ENCODE measurements at places on chromosomes 7 and 10.
A peak's percentile ranks its signal among the peaks of the same experiment; 100 is the strongest.

DNA sequence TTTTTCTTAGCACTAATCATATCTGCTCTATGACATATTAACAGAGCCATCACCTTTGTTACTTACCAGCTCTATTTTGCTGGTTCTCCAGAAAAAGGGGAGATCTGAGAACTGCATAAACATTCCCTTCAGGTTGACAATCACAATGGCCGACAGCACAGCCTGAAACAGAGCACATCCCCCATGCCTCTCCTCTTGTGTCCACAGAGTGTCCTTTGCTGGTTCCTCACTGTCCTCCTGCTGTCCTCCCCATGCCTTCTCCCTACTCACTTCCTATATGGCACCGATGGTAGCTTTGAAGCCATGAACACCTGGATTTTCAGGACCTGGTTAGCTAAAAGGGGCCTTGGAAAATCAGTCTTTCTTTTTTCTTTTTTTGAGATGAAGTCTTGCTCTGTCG lies 41.8 kb downstream of the PSMC2 start:
- no peak for DNase-seq

- no peak for DNase-seq
These were observed 27.9 kb upstream of the COL1A2 start for GRCh38 chr7:94366832-94367231.

DNA sequence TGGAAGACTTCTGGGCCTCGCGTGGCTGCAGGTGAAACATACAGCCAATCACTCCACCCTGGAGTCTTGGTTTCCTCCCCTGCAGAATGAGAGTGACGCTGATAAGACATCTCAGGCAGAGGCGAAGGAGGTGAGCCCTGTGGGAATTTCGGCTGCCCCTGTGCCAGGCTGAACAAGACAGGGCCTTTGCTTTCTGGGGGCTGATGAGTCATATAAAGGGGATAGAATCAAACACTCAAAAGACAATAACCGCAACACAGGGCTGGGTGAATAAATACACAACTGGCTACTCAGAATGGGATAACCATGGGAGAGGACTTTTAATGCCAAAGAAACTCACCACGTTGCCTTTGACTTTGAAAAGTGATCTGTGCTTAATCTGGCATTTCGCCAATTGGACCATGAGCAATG lies 143.8 kb downstream of the KCNMA1 start:
- no peak for DNase-seq

DNA sequence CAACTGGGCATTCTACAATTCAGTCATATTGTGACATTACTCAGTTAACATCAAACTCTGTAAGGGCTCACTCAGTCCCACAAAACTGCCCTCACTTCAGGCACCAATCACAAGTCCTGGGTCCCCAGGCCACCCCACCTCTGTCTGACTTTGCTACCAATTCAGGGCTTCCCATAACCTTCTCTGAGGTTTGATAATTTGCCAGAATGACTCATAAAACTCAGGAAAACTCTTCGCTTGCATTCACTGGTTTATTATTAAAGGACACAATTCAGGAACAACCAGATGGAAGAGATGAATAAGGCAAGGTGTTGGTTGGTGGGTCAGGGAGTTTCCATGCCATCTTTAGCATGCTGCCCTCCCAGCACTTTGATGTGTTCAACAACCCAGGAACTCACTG lies 41.3 kb downstream of the AVL9 start:
- no peak for DNase-seq

GRCh38 chr7:32346253-32346652 lies 143.9 kb downstream of the LSM5 start:
- no peak for DNase-seq

- peak; percentile 81 for DNase-seq
These were observed at the start of gene GSDME for GRCh38 chr7:24757353-24758275. Gene GSDME, minus strand, starts transcription at chr7:24757464. Its CDS starts 7,690 bp downstream, at chr7:24749774.

- DNase-seq: peak; percentile 61
These were observed 86.6 kb downstream of the FRMD4A start for GRCh38 chr10:14244147-14244546.

- DNase-seq: no peak
These were observed 90.6 kb downstream of the CACNB2 start for GRCh38 chr10:18230794-18231193.

GRCh38 chr10:124989526-124989925 lies 47.6 kb downstream of the ZRANB1 start:
- no peak for DNase-seq

- DNase-seq: no peak
These were observed 188.4 kb upstream of the CACNA2D1 start for GRCh38 chr7:82631998-82632397.

- no peak for DNase-seq
These were observed 427.9 kb upstream of the CELF2 start for GRCh38 chr10:10589540-10590303.

DNA sequence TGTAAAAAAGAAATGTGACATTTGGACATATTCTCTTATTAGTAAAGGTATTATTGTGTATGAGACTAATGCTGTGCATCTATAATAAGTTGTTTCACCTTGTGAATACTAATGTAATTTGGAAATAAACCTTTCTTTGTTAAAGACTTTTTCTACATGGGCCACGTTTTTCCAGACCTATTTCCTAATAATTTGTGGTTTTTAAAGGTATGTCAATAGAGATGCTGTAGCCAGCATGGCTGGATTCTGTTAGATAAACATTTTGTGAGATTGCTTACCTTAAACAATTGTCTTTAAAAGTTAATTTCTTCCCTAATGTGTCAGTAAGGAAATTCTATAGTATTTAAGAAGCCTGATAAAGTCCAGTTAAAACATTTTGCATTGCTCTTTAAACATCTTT lies 56.0 kb downstream of the KAT6B start:
- DNase-seq: no peak

DNA sequence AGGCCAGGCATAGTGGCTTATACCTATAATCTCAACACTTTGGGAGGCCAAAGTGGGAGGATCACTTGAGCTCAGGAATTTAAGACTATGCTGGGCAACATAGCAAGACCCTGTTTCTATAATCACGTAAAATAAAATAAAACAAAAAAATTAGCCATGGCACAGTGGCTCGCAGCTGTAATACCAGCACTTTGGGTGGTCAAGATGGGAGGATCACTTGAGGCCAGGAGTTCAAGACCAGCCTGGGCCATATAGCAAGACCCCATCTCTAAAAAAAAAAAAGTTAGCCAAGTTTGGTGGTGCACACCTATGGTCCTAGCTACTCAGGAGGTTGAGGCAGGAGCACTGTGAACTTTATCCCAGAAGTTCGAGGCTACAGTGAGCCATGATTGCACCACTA lies 30.9 kb downstream of the DNA2 start:
- no peak for DNase-seq

GRCh38 chr10:110170142-110170971 lies 37.0 kb upstream of the MXI1 start:
- DNase-seq: peak; percentile 27

- DNase-seq: peak; percentile 27
These were observed 296.5 kb upstream of the PITRM1 start for GRCh38 chr10:3468919-3469638.

Measured in neural progenitor cell (in vitro differentiated cells).